ENCODE measurements at places on chromosomes 5 and 9. TPM values are rescaled to one million over a fixed set of nuclear protein-coding genes. Genes with fewer than 3 reads are reported as not detected.

Gene MORN5
- not detected for total RNA-seq

Gene ZFR
- total RNA-seq: 54.0 TPM

Gene SLC46A2
- not detected for total RNA-seq

Gene SLC36A3
- total RNA-seq: not detected

Gene CMYA5
- total RNA-seq: 0.17 TPM

Gene FOXD4L5
- total RNA-seq: not detected

Gene RMRP
- total RNA-seq: 22,073 TPM

Gene CNTNAP3
- total RNA-seq: not detected

Gene YIPF5
- 62.8 TPM for total RNA-seq

Gene SELENOP
- 0.44 TPM for total RNA-seq

Gene CSF1R
- total RNA-seq: not detected

All from CD8-positive, alpha-beta T cell (primary cell).